Stimulated activated naive CD4-positive, alpha-beta T cell treated with Interleukin-2 at 50 U/mL for 16 hours (primary cell): ENCODE measurements at places on chromosomes 1 and 21.

GRCh38 chr1:112575154-112575804, 43.7 kb downstream of the ST7L start:
- no peak for DNase-seq

DNA sequence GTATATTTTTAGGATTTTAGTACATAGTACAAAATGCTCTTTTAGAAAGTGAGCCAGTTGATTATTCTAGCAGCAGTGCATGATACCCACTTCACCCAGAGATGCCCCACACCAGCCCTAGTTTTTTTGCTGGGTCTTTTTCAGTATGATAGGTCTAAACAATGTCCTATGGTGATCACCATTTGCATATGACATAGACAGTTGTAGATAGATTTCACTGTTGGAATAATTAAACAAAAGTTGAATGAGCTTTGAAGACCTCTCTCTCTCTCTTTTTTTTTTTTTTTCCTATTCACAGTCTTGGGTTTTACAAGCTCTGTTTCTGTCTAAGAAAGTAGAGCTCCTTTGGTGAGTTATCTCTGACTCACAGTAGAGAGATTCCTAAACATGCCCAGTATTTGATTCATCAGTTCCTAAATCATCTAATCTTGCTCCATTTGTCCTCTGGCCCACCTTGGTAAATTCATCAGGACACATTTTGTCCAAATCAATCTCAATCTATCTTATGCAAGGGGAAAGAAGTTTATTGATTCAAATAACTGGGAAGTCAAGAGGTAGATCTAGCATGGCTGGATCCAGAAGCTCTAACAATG, 44.7 kb upstream of the VAV3 start:
- no peak for DNase-seq

- DNase-seq = no peak
Measured at GRCh38 chr1:56265216-56265615, 314.1 kb downstream of the PLPP3 start.

DNA sequence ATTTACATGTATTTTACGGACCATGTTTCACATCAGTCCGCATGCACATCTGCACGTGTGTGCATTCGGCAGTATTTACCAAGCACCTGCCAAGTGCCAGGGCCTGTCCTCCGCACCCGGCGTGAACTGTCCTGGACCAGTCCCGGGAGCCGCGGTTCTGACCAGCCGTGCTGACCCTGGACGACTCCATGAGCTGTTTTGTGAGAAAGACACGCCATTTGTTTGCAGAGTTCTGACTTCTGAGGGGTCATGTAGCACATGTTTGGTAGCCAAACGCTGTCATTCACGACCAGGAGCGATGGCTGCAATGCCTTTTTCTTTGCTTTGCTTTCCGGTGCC, 3.3 kb upstream of the OLIG2 start:
- DNase-seq = no peak

DNA sequence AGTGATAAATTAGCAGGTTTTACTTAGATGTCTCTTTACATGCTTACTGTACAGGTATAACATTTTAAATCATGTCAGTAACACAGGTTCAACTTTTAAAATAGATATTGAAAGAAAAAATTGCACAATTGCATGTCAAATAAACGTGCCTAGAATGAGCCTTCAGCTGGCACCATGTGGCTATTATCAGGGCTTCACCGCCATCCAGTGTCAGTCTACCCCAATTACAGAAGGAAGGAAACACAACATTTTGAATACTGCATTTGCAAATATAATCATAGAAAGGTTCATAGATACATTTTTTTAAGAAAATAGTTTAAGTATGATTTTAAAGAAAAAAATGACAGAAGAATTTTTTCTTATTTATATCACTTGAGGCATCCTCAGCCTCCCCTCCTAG, 47.5 kb upstream of the SERTAD4 start:
- no peak for DNase-seq

DNA sequence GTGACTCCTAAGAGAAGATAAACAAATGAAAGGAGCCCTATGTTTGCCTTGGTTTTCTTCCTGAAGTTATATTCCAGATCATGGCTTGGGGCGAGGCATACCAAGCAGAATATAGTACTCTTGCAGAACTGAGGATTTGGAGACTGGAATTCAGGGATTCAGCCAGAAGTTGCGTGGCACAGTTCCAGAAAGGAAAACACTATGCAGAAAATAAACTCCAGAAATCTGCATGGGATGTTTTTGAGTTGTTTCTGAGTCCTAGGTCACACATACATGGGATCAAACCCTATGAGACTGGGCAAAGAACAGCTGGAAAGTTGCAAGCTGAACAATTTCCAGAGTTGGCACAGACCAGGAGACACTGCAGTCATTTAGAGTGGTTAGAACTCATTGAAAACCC, 42.9 kb upstream of the IFFO2 start:
- no peak for DNase-seq

DNA sequence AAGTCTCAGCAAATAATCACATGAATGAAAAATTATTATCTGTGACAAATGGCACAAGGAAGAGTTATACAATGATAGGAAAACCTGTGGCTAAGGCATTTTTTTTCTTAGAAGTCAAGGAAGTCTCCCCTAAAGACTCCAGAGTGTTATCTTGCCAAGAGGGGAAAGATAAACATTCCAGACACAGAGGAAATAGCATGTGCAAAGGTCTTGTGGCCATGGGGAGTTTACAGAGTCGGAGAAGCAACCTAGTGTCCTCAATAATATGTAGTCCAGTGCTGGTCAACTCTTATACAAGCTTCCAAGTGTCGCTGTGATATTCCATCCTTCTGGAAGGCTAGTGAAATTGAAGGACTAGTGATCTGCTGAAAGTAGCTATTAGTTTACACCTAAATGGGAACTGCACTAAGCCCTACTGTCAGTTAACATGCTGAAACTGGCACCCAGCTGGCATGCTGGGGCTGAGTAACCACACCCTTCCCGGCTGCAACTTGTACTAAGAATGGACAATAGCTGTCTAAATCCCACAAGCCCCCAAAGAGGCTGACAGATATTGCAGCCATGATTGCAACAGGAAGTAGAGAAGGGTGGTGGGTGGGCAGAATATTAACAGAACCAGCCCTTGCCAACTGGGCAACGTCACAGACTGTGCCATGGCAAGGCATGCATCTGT, 11.5 kb upstream of the ATP1B1 start:
- no peak for DNase-seq

GRCh38 chr1:184497959-184498723, 111.3 kb downstream of the C1orf21 start:
- DNase-seq = no peak

- no peak for DNase-seq
Measured at GRCh38 chr1:41122851-41123518, 101.5 kb upstream of the SLFNL1 start.

GRCh38 chr1:18148461-18148860, 40.9 kb downstream of the IGSF21 start:
- no peak for DNase-seq

- no peak for DNase-seq
Measured at GRCh38 chr1:163927493-163927892, 605.7 kb downstream of the NUF2 start.

DNA sequence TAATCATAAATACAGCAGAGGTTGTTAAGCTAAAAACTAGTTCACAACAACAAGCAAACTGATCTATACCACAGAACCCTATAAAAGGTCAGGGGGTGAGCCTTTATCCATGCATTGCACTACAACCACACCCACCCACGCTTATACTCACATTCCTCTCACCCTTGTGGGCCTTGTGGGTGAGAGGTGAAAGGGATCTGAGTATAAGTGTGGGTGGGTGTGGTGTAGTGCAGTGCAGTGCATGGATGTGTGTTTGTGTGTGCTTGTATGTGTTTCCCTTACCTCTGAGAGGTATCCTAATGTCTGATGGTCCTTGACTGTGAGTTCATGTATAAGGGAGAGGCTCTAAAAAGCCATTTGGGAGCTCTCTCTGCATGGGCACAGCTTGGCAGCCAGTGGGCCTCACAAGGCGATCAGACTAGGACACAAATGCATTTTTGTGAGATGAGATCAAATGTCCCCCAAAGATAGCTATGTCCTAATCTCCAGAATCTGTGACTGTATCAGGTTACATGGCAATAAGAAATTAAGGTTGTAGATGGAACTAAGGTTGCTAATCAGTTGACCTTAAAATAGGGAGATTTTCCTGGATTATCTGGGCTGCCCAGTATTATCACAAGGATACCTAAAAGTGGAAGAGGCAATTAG, 95.5 kb upstream of the DPT start:
- DNase-seq = peak; percentile 9

DNA sequence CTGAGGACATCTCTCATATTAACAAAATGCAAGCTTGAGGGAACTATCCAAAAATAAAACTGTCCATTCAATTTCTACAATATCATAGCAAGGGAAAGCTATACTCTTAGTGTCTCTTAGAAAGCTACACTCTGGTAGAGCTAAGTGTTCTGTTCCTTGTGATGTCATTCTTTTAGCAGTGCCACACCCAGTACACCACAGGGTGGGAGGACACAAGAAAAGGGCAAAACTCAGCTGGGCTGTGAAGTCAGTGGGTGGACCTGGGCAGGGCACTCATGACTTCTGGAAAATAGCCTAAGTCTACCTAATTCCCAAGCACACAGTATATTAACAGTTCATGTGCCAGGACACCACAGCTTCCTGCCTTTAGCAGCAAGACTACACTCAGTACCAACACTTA, 42.2 kb upstream of the TNFSF4 start:
- DNase-seq = no peak
